EH (cell line): ENCODE measurements at places on chromosomes 7 and 10.

- DNase-seq, result no peak
Measured at GRCh38 chr10:110851020-110851612, 20.6 kb upstream of the PDCD4 start.

DNA sequence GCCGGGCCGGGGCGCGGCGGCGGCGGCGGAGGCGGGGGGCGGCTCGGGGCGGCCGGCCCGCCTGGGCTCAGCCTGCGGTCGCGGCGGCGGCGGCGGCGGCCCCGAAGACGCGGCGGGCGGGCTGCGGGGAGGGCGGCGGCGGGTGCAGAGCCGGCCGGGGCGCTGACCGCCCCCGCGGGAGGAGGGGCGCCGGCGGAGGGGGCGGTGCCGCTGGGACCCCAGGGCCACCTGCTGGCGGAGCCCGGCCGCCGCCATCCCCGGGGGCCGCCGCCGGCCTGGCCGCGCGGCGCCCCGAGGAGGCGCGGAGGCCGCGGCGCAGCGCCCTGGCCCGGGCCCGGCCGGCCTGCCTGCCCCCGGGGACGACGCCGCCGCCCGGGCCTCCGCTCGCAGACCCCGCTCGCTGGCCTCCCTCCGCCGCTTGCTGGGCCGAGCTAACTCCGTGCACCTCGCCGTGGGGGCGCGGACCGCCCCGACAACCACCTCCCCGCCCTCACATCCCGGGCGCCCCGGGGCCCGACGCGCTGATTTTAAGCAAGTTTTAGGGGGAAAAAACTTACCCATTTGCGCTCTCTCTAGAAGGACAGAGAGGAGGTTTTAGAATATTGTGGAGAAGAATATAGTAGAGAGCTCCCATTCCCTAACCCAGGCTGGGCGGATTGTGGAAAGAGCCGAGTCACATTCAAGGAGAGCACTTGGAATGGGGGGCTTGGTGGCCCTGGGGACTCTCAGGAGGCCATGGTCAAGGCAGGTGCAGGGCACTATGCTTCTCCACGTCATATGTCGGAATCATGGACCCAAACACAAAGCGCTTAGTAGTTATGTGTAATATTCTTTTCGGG, at the start of gene BEND7:
Gene BEND7, minus strand, starts transcription at position 140 of the 839 bp plus-strand sequence. CDS start 481 bp downstream, outside the sequence.
- peak; percentile 47 for DNase-seq

- no peak for DNase-seq
Measured at GRCh38 chr10:131808370-131808930, 92.4 kb upstream of the PPP2R2D start.

- peak; percentile 67 for DNase-seq
Measured at GRCh38 chr10:95327367-95327766, 36.6 kb upstream of the PDLIM1 start.

GRCh38 chr10:92239600-92240288, 51.1 kb downstream of the CPEB3 start:
- DNase-seq, result peak; percentile 56

- DNase-seq, result peak; percentile 67
Measured at GRCh38 chr7:26813432-26813831, 51.0 kb downstream of the SKAP2 start.
